ENCODE measurements at places on chromosomes 1 and 21.
A peak's percentile ranks its signal among the peaks of the same experiment; 100 is the strongest.

DNA sequence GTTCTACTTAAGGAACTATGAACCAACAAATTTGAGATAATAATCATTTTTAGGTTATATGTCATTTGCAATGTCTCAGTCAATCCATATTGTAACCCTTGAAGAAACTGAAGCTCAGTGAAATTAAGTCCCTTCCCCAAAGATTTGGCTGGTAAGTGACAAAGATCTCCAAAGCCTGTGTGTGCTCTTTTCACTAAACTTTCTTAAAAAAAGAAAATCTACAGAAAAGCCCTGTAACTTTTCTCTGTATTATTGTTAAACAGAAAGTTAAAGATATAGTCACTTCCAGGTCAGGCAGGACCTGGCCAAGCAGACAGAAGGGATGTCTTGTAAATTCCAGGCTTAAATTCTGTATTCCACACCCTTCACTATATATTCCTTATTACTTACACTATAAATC, 1.5 kb downstream of the LIX1L start:
- DNase-seq, result no peak

DNA sequence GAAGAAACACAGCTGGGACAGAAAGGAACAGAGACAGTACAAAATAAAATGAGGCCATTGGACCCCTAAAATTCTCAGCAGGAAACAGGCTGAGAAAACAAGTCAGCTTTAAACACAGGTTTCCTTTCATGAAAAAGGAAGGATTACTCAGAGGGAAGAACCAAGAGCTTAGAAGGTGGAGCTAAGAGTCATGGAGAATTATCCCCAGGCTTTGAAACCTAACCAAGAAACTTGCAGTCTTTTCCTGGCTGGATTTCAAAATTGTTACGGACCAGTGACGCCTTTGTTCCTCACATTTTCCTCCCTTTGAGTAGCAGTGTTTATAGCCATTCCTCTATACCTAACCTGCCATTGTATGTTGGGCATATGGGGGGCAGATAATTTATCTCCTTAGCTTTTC, 8.8 kb downstream of the HMGB4 start:
- no peak for DNase-seq

DNA sequence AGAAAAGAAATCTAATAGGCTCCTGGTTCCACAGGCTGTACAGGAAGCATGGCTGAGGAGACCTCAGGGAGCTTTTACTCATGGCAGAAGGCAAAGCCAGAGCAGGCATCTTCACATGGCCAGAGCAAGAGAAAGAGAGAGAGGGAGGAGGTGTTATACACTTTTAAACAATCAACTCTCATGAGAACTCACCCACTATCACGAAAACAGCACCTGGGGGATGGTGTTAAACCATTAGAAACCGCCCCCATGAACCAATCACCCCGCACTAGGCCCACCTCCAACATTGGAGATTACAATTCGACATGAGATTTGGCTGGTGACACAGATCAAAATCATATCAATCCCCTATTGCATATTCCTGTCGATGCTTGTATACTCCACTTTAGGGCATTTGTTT, 93.5 kb downstream of the MRPL39 start:
- no peak for DNase-seq

DNA sequence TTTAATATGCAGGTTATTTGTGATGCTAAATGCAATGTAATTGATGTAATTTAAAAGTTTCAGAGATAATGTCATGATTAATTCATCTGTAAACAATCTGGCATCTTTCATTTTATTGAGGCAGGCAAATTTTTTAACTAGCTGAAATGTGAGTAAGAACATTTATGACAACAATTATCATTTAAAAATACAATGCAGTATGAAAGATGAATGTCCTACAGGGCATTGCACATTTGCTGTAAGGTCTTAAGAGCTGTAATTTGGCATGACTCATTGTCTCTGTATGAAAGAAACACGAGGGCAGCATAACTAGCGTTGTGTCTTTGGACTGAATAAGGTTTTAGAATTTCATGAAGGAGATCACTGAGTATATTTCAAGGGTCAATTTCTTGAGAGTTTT, 642.8 kb downstream of the PLA2G4A start:
- DNase-seq, result no peak

DNA sequence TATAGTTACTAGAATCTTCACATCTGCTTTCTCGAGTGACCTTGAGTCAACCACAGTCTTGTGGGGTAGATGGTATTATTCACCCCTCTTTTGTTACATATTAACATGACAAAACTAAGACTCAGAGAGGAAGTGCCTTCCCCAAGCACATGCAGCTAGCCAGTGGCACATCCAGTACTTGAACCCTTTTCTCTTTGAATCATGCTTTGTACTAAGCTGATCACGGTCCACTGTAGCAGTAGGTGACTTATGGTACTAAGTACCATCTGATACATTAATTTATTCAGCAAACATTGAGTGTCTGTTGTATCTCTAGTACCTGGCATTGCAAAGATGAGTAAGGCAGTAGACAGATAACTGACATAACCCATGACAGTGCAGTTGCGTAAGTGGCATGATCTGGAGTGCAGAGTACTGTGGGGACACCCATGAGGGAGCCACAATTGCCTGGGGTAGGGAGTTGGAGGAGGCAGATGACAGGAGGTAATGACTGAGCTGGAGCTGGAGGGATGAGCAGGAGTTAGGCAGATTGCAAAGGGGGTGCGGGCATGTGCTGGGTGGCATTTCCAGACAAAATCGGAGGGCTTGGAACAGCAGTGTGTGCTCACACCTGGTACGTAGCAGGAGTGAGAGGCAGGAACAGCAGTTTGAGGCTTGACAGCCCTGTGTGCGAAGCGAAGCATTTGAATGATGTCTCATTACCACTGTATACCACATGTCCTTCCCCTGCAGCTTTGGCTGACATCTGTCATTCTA, 29.8 kb downstream of the UCK2 start:
- DNase-seq, result no peak

- no peak for DNase-seq
Observed at GRCh38 chr1:242515555-242515954, 8.9 kb downstream of the PLD5 start.

- no peak for DNase-seq
Observed at GRCh38 chr1:186082235-186082937, 292.7 kb downstream of the TPR start.

DNA sequence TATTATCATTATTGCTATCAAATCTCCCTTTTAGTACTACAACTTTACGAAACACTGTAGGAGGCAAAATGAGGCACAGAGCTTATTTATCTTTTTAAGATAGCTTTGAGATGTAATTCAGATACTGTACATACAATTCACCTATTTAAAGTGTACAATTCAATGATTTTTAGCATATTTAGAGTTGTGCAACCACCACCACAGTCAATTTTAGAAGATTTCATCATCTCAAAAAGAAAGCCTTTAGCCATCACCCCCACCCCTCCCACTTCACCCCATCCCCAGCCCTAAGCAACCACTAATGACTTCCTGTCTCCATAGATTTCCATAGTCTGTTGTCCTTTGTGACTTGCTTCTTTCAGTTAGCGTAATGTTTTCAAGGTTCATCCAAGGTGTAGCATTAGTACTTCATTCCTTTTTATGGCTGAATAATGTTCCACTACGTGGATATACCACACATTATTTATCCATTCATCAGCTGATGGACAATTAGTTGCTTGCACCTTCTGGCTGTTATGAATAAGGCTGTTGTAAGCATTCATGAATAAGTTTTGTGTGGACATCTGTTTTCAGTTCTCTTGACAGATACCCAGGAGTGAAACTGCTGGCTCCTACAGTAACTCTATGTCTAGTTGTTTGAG, 9.4 kb upstream of the CAPN9 start:
- no peak for DNase-seq

GRCh38 chr1:205856433-205856832, 6.5 kb upstream of the PM20D1 start:
- DNase-seq, result no peak

- DNase-seq, result no peak
Observed at GRCh38 chr1:7003676-7004075, 218.4 kb downstream of the CAMTA1 start.

- no peak for DNase-seq
Observed at GRCh38 chr21:29470397-29470796, 171.7 kb downstream of the BACH1 start.

DNA sequence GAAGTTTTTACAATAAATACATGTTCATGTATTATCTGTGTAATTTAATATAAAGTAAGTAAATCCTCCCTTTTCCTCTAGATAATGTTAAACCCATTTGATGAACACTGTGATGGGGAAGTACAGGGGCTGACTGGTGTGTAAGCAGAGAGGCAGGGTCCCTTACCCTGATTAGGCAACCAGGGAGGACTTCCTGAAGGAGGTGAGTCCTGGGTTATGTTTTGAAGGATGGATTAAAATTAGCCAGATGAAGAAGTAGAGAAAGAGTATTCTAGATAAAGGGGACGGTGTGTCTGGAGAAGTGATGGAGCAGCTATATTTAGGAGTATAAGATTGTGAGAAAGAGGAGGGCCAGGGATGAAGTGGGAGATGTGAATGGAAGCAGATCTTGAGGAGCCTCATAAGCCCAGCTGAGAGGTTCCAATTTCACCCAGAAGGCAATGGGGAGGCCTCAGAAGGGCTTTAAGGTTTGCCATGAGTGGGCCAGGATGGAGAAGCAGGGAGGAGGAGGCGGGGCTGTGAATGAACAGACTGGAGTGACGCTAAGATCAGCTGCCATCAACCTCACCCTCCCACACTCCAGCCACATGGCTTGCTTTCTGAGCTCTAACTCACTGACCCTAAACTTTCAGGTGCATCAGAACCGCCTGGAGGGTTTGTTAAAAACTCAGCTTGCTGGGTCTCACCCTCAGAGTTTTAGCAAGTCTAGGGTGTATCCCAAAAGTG, 30.9 kb upstream of the ID3 start:
- peak; percentile 70 for DNase-seq

DNA sequence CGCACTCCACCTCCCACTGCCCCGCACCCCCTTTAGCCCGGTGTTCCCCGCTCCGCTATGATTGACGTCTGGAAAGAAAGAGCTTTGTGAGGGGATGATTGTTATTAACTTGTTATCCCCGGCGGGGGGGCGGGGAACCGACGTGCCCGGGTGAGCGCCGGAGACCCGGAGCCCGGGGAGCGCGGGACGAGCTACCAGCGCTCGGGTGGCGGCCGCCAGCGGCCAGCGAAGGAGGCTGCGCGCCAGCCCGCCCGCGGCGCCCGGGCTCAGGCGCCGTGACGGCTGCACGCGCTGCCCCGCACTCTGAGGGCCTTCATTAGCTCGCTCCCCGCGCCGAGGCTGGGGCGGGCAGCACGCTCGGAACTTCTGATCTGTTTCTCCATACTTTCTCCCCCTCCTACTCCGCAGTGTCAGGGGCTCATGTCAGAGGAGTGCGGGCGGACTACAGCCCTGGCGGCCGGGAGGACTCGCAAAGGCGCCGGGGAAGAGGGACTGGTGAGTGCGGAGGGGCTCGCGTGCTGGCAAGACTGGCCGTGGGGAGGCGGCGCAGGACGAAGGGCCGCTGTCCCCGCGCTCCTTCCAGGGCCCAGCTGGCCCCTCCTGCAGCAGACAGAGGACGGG, 2.1 kb downstream of the LHX8 start:
- DNase-seq, result no peak

- DNase-seq, result no peak
Observed at GRCh38 chr1:218364028-218364710, 19.0 kb downstream of the TGFB2 start.

GRCh38 chr1:96474985-96475743, 246.4 kb upstream of the PTBP2 start:
- DNase-seq, result no peak

DNA sequence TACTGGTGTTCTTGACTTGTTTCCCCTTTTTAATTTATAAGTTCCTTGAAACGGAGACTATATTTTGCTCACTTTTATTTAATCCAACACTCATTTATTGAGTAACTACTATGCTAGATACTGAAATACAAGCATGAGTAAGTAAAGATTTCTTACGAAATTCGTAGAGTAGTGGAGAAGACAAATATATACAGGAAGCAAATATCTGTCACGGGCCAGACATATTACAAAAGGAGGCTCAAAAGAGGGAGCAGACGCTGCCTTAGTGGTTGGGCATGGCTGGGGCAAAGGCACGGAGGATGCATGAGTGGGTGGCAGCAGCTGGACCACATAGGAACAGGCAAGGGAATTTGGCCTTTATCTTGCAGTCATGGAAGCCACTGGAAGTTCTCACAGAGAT, 6.8 kb downstream of the NCF2 start:
- no peak for DNase-seq

DNA sequence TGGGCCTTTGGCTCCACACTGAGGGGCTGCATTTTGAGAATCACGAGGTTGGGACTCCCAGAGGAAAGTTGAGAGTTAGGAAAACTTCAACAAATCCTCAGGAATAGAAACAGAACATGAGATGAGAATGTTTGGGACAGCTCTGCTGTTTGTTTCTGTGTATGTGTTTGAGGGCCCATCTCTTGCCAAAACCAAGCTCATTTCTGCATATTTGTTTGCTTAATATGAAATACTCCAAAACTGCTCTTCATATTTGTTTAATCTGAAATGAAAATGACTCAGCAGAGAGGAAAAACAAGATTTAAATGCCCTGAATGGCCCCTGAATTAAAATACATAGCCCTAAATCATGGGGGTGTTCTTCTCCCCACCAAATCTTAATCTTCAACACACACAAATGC, 78.1 kb downstream of the DDR2 start:
- DNase-seq, result no peak

- DNase-seq, result no peak
Observed at GRCh38 chr1:96989302-96989701, 267.7 kb downstream of the PTBP2 start.

- DNase-seq, result no peak
Observed at GRCh38 chr1:11498956-11499594, 20.1 kb downstream of the DISP3 start.

DNA sequence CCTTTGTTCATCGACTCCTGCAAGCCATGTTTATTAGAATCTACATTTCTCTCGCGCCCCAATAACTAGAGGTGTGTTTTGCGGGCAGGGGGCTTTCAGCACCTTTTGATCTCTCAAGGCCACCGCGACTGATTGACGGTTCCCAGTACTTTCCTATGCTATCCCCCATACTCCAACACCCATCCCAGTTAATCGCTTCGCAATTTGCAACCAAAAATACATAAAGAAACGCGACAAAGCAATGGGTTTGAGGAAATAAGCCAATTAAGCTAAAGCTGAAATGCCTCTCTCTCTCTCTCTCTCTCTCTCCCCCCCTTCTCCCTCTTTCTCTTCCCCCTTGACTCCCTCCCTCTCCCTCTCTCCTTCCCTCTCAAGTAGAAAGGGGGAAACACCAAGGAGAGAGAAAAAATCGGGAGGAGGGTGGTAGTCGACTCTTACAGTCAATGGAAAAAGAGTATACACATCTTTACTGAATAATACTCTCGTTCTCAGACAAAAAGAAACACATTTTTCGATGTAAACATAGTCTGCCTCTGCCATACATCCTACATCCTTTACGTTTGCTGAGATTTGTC, 128.0 kb upstream of the DPYD start:
- no peak for DNase-seq

DNA sequence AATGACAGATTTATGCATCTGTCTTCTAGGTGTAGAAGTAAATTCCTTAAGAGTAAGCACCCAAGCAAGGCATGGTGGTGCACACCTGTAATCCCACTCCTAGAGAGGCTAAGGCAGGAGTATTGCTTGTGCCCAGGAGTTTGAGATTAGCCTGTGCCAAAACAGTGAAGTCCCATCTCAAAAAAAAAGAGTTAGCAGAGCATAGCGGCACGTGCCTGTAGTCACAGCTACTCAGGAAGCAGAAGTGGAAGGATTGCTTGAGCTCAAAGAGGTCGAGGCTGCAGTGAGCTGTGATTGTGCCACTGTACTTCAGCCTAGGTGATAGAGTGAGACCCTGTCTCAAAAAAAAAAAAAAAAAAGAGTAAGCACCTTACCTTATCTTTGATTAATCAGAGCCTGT, 15.1 kb upstream of the TIPRL start:
- no peak for DNase-seq

- DNase-seq, result peak; percentile 51
Observed at GRCh38 chr21:43864313-43864961, 586 bp upstream of the AGPAT3 start.

GRCh38 chr1:17061892-17062291, 8.1 kb upstream of the SDHB start:
- no peak for DNase-seq

Data from T-helper 2 cell treated with Interferon-gamma antibody and Interleukin-4, amounts not matched to agents 5 μg/mL and 100 μg/mL, for 36 hours (primary cell).